Stimulated activated CD8-positive, alpha-beta memory T cell treated with anti-CD3 and anti-CD28 coated beads, Interleukin-4, amount 100 ng/mL, for 1 hour (primary cell): ENCODE measurements at places on chromosomes 3 and 15.

GRCh38 chr3:11551036-11551435 lies 92.7 kb downstream of the VGLL4 start:
- no peak for DNase-seq

GRCh38 chr3:39809995-39810595 lies 686 bp downstream of the MYRIP start:
- DNase-seq = no peak

DNA sequence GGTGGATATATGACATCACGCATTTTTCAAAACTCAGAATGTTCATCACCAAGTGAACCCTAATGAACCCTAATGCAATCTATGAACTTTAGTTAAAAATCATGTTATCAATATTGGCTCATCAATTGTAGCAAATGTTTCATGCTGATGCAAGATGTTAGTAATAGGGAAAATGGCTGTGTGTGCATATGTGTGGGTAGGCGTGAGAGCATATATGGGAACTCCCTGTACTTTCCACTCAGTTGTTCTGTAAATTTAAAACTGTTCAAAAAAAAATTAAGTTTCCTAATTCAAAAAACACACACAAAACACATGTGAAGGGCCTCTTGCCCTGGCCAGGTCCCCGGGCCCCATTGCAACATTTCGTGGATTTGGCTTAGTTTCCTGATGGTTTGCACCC lies 89.7 kb upstream of the PROK2 start:
- no peak for DNase-seq

DNA sequence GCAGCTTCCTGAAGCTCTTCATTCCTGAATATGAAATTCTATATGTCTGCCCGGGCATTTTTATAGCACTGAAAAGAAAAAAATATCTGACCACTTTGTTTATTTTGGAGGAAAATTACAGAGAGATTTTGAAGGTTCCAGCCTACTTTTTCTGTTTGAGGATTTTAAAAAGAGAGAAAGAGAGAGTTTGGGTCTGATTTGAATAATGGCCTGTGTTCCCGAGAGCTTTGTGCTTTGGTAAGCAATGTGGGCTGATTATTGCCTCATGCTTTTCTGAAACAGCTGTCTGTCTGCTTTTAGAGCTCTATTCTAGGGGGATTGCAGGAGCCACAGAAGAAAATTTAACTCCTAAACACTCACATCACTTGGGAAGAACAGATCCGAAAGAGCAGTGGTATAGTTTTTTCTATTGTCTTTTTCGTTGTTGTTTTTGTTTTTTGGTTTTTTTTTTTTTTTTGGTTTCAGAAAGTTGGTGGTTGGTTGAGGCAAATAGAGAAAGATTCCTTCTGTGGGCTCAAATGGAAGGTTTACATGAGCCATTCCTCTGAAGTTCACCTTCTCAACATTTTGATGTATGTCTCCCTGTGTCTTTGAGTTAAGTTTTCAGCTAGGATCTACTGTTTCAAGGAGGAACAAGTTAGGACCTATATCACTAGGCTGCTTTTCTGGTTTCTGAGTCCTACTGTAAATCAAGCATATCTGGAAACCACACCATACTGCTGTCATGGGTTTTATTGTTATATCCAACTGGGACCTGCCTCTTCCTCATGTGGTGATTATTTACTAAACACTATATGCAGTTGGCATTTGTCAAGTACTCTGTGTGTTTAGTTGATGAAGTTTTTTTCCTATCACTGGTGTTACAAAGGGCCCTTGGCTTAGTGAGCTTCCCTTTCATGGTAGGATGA lies 178.9 kb downstream of the KCNMB2 start:
- DNase-seq = no peak

DNA sequence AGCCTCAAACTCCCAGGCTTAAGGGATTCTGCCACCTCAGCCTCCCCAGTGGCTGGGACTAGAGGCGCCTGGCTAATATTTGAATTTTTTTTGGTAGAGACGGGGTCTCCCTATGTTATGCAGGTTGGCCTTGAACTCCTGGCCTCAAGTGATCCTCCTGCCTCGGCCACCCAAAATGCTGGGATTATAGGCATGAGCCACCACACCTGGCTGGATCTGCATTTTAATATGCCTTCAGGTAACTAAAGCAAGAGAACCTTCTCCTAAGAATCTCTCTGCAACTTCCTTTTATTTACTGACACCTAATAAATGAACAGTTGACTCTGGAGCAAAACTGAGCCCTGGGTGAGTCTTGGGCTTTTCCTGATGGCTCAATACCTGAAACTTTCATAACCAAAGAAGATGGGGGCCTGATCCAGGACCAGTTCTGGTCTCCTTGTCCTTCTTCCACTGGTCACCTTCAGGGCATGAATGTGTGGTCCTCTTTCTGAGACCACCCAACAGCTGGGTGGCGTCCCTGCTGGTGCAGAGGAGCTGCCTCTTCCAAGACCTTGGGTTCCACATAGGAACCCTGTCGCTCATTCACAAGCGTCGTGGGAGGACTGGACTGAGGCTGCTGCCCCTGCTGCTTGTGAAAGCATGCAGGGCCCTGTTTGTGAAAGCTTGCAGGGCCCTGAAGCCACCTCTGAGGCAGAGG lies 28.2 kb downstream of the CCR9 start:
- no peak for DNase-seq

GRCh38 chr3:161600173-161600572 lies 103.6 kb downstream of the OTOL1 start:
- DNase-seq = no peak
